Right lobe of liver (tissue), 6 donors: ENCODE measurements at places on chromosomes 6 and 20. TPM values are rescaled to one million over a fixed set of nuclear protein-coding genes. Genes with fewer than 3 reads are reported as not detected.

GRCh38 chr20:35155936-35156335, 8.8 kb upstream of the EDEM2 start:
- DNase-seq, result no peak

DNA sequence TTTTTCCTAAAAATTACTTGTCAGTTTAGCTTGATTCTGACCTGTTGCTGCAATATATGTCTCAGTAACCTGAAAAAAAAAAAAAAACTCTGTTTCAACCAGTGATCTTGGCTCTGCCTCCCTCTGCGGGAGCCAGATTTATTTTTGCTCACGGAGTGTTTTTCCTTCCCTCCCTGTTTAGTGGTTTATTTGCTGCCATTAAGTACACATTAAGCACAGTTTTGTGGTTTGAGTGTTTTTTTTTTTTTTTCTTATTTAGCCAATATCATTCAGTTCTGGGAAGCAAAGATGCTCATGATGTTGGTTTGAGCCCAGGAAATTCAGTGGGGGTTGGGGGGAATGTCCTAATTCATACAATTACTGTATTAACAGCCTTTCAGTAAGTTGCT, 110.1 kb upstream of the GPR6 start:
- DNase-seq, result no peak

GRCh38 chr6:40268614-40269013, 318.6 kb downstream of the LRFN2 start:
- no peak for DNase-seq

DNA sequence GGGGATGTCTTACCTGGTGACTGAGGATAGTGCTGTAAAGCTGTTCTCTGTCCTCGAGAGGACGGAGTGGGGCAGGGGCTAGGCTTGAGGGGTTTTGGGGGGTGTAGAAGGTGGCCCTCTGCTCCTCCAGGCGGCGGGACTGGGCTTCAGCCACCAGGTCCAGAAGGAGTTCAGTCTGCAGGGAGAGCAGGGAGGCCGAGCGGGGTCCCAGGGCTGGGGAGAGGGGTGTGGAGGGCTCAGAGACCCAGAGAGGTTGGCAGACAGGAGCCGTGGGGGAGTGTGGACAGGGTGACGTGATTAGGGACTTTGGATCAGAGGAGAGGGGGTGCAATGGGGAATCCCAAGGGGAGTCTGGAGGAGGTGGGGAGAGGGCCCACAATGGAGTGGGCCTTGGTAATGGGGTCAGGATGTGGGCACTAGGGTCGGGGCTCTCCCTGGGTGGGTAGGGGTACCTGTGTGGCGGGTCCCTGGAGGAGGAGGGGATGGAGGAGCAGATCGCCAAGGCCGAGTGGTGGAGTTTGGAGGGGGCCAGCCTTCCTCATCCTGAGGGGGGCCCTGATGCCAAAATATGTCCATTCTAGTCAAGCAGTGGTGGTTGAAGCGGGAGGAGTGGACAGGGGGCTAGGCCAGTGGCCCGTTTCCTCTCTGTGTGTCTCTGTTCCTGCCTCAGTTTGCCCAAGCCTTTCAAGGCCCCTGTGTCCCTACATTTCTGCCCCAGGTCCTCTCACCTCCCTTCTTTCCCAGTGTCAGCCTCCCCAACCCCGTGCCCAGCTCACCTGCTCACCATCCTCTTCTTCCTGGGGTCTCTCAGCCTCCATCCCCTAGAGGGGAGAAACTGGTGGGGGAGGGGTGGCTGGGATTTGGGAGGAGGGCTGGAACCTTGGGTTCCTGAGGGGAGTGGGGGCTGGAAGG, 491 bp downstream of the GPSM3 start:
- no peak for DNase-seq

DNA sequence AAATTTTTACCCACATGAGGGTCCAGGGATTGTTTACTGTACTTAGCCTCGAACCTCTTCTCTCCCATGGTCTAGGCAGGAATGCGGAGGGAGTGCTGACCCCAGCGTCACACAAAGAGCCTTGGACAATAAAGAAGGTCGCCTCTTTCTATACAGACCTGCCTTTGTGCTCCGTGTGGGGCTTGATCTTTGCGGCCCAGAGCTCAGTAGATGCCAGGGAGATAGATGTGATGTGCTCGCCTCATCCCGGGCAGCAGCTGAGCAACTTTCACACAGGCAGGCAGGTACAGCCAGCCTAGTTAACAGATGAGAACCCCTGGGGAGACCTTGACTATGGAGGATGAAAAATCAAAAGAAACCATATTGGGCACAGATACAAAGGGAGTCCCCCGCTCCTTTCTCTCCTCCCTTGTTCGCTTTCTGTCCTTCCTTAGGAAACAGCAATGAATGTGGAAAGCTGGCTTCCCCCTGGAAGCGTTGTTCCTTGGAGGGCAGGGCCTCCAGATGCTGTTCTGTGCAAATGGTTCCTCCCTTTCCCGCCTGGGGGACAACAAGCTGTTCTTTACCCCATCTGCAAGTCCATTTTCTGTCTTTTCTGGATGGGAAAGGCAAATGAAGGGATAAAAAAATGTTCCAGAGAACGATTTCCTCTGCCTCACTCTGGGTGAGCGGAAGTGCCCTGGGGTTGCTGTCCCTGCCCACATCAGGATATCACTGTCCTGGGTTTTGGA, 128.3 kb downstream of the OLIG3 start:
- no peak for DNase-seq

DNA sequence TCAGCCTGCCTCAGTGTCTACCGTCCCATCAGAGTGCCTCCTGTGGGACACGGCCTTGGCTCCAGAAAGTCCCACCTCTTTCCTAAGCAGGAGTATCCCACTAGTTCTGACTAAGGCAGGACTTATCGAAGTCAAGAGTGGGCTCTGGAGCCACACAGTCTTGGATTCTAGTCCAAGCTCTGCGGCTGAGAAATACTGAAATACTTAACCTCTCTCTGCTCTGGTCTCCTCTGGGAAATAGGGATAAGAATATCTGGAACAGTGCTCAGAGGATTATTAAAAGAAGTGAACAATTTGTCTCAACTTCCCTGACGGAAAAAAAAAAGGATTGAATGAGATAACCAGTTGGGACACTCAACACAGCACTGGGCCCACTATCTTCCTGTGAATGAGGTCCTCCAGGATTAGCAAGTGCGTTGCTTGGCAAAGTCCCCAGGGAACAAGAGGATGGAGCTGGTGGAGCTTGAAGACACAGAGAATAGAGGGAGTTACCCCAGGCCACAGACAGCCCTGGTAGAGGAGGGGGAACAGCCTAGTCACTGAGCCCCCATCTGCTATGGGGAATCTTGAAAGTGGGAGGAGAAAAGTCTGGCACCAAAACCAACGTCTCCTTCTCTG, 34.6 kb upstream of the FOXP4 start:
- DNase-seq, result no peak

- DNase-seq, result no peak
Observed at GRCh38 chr6:20266851-20267608, 54.8 kb upstream of the MBOAT1 start.

- DNase-seq, result no peak
Observed at GRCh38 chr20:36654506-36654905, 8.5 kb upstream of the SLA2 start.

DNA sequence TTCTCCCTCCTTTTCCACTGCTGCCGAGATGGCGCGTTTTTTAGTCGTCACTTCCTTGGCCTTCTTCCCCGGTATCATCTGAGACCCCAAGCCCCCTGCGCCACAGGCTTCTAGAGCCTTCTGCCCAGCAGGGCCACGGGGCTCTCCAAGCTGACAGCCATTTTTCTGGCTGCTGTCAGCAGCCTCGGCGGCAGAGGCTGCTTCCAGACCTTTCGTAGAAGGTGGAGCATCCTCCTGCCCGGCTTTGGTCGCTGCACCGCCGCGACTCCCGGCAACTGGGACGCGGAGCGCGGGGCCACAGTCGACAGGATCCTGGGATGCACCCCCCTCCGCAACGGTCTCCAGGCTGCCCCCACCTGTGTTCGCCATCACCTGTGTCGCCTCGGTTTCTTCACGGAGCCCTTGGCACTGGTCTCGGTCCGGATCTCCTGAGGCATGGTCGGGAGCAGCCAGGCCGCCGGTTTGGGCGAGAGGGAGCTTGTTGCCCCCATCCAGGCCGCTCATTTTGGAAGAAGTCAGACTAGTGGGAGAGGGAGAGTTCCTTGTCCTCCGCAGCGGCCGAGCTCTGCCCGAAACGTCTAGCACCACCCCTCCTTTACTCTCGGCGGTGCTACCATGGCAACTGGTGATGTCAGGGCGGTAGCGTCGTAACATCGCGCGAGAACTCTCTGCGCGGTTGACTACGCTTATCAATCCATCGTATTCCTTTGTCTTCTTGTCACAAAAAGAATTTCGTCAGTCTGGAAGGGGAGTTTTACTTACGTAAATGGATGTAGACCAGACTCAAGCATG, at the start of gene TSPYL4:
Gene TSPYL4 (minus strand): TSS at position 571 of the 792 bp plus-strand sequence. CDS start 67 bp downstream, at position 504.
- DNase-seq, result peak; percentile 96

DNA sequence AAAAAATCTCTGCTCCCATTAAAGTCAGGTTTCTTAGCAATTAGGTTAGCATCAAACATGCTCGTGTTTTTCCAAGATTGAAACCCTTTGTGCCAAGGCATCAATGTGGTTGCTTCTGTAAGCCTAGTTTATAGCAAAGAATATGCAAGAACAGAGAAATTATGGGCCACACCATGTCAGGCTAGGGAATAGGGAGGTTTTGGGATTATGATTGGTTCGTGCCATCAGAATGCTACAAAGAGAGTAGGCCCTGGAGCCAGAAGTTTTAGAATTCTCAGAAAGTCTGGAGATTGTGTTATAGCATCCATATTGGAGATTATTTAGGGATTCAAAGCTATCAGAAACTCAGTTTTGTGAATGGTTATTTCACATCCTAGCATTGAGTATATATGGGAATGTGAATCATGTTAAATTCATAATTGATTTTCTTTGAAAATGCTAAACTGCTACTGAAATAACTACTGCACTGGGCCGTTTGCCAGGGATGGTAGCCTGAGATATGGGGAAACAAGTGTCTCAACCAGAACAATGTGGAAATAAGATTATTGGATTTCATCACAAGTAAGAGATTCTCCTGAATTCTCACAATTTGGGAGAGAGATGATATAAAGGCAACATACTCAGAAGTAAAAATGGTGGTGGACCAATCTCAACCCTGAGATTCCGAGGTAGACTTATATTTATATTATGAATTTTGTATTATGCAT, 45.3 kb downstream of the ZNF292 start:
- DNase-seq, result no peak

GRCh38 chr20:53621482-53622246, 28.0 kb upstream of the ZNF217 start:
- peak; percentile 63 for DNase-seq

DNA sequence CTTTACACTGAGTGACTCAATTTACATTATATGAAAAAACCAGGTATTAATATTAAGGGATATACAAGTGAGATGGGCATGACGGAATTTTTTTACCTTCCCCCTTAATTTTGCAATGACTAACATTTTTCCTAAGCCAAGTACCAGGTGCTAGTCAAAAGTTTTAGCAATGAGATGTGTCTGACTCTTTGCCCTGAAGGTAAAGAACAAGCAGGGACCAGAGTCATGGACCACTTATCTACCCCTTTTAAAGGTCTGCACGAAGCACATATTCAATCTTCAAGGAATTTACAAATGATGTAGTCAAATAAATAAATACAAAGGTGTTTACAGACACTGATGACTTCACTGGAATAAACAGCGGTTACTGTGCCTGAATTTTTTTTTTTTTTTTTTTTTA, 1.4 kb downstream of the GLO1 start:
- no peak for DNase-seq

GRCh38 chr6:118886641-118887040, 7.3 kb upstream of the ASF1A start:
- DNase-seq, result no peak

DNA sequence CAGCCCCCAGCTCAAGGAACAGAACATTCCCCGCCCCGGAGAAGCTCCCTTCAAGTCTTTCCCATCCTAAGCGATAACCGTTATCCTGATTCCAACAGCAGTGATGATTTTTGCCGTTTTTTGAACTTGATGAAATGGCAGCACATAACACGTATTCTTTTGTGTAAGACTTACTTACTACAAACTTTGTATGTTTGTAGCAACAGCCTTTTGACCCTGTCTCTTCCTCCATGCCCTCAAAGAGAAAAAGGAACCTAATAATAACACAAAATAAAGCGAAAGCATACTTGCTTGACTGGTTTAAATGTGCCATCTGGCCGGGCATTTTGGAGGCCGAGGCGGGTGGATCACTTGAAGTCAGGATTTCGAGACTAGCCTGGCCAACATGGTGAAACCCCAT, 26.4 kb upstream of the SLC9A8 start:
- DNase-seq, result no peak

GRCh38 chr6:22826961-22827360, 257.6 kb downstream of the HDGFL1 start:
- no peak for DNase-seq

Gene TAB2
- total RNA-seq, result 33.1 TPM

Gene FILIP1
- total RNA-seq, result 2.2 TPM

Gene TEAD3
- total RNA-seq, result 8.5 TPM

Gene METTL24
- 1.0 TPM for total RNA-seq

Gene PGBD1
- total RNA-seq, result 1.2 TPM

Gene KCNK16
- total RNA-seq, result not detected

Gene CYB5R4
- 5.1 TPM for total RNA-seq
